Body of pancreas (tissue), 4 donors: ENCODE measurements at places on chromosomes 4 and X. TPM values are rescaled to one million over a fixed set of nuclear protein-coding genes. Genes with fewer than 3 reads are reported as not detected.

- no peaks in the 10 kb centered on the region for H3K4me1 ChIP-seq
- H3K27me3 ChIP-seq = no peaks in the 10 kb centered on the region
- H3K36me3 ChIP-seq = no peaks in the 10 kb centered on the region
Measured at GRCh38 chr4:83686166-83686565, 150.3 kb downstream of the GPAT3 start.

DNA sequence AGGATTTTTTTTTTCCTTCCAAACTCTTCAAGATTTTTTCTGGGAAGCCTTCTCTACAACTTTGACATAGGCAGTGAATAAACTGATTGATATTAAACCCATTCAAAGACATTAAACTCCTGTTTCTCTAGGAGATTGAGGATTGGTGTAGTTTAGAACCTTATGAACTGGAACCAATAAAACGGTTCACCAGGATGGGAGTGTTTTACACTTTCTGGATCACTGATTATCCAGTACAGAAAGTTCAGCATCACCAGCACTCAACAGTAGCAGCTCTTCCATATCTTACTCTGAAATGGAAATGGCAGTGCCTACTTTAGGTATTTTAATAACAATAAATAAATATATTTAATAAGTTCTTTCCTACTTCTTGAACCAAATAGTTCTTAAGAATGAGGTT, 76.7 kb downstream of the BMPR1B start:
- DNase-seq = no peak
- H3K36me3 ChIP-seq = no peaks in the 10 kb centered on the region
- H3K27ac ChIP-seq = no peak overlapping the region
- no peak overlapping the region for H3K4me3 ChIP-seq
- no peaks in the 10 kb centered on the region for H3K4me1 ChIP-seq
- H3K27me3 ChIP-seq = no peaks in the 10 kb centered on the region

- no peaks in the 10 kb centered on the region for H3K36me3 ChIP-seq
- H3K4me1 ChIP-seq = no peaks in the 10 kb centered on the region
- H3K4me3 ChIP-seq = no peak overlapping the region
- H3K27ac ChIP-seq = no peak overlapping the region
- DNase-seq = no peak
Measured at GRCh38 chr4:48409203-48409602, 67.9 kb downstream of the SLAIN2 start.

DNA sequence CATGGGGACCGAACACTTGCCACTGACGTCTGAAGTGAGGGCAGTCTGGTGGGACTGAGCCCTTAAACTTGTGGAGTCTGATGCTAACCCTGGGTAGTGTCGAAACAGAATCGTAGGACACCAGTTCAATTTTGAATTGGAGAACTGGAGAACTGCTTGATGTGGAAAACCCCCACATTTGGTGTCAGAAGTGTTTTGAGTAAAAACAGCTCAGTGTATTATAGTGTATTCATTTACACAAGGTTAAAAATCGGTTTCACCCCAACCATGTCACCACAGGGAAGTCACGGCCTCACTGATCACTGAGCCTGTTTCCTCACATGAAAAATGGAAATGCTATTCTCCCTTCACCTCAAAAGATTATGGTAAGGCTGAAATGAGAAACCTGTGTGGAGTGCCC, 21.9 kb downstream of the PIN4 start:
- H3K4me1 ChIP-seq = no peaks in the 10 kb centered on the region
- no peaks in the 10 kb centered on the region for H3K27me3 ChIP-seq
- H3K4me3 ChIP-seq = no peak overlapping the region
- DNase-seq = no peak
- H3K27ac ChIP-seq = no peak overlapping the region

DNA sequence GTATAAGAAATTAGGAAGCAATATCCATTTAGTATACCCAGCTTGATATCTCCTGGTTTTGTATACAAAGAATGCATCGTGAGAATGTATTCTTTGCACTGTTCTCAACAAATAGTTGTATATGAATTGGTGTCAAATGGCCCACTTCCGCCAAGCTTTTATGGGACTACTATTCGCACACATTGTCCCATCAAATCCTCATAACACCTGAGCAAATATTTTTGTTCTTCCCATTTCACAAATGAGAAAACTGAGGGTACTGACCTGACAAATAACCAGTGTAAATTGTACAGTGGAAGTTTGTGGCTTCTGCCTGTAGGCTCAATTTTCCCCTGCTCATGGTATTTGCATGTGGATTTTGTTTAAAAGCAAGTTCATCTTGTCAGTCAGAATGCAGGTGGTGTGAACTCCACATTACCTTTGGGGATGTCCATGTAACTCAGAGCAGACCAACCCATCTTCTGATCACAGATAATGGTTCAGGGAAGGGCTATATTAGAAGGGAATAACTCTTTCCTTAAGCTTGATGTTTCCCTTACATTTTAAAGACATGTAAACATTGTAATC, 51.5 kb upstream of the FAM241A start:
- no peaks in the 10 kb centered on the region for H3K36me3 ChIP-seq
- no peaks in the 10 kb centered on the region for H3K4me1 ChIP-seq
- no peak overlapping the region for H3K4me3 ChIP-seq
- H3K27me3 ChIP-seq = no peaks in the 10 kb centered on the region
- no peak for DNase-seq

DNA sequence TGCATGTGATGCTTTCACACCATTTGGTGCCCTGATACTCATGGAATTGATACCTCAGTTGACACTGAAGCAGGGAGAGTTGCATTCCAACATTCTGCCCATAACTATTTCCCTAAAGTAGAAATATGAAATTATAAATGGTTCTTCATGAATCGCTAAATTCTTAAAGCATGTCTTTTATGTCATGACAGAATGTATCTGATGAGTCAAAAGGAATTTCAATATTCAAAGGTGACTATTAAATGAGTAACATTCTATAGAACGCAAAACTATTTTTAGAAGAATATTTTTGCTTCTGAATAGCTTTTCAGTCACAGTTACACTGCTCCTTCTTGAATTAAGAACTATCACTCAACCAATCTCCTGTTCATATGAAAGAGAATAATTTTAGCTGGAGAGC, 152.8 kb downstream of the ADGRA3 start:
- no peaks in the 10 kb centered on the region for H3K36me3 ChIP-seq
- no peaks in the 10 kb centered on the region for H3K27me3 ChIP-seq
- no peaks in the 10 kb centered on the region for H3K4me1 ChIP-seq
- H3K4me3 ChIP-seq = no peak overlapping the region
- DNase-seq = no peak
- H3K27ac ChIP-seq = no peak overlapping the region

DNA sequence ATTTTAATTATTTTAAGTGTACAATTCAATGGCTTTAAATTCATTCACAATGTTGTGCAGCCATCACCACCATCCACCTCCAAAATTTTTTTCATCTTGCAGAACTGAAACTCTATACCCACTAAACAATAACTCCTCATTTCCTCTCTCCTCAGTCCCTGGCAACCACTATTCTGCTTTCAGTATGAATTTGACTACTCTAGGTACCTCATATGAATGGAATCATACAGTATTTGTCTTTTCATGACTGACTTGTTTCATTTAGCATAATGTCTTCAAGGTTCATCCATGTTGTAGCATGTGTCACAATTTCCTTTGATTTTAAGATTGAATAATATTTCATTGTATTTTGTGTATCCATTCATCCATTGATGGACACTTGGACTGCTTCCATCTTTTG, 46.9 kb downstream of the KIF4A start:
- no peak overlapping the region for H3K4me3 ChIP-seq
- no peaks in the 10 kb centered on the region for H3K36me3 ChIP-seq
- no peak for DNase-seq
- H3K27me3 ChIP-seq = no peaks in the 10 kb centered on the region

KCNIP4 gene
- not detected for total RNA-seq
